Progenitor cell of endocrine pancreas (in vitro differentiated cells): ENCODE measurements at places on chromosomes 13 and 19. TPM values are rescaled to one million over a fixed set of nuclear protein-coding genes. Genes with fewer than 3 reads are reported as not detected.
A peak's percentile ranks its signal among the peaks of the same experiment; 100 is the strongest.

The KLK8 gene
- not detected in 2 replicates for total RNA-seq

The LIN37 gene
- 12.7 and 13.1 TPM in 2 replicates for total RNA-seq

The ARGLU1 gene
- total RNA-seq = 148 and 149 TPM in 2 replicates

The SERTAD1 gene
- total RNA-seq = 4.1 and 4.4 TPM in 2 replicates

The KRTDAP gene
- 1.6 and 4.8 TPM in 2 replicates for total RNA-seq

The CEACAM20 gene
- not detected in 2 replicates for total RNA-seq

DNA sequence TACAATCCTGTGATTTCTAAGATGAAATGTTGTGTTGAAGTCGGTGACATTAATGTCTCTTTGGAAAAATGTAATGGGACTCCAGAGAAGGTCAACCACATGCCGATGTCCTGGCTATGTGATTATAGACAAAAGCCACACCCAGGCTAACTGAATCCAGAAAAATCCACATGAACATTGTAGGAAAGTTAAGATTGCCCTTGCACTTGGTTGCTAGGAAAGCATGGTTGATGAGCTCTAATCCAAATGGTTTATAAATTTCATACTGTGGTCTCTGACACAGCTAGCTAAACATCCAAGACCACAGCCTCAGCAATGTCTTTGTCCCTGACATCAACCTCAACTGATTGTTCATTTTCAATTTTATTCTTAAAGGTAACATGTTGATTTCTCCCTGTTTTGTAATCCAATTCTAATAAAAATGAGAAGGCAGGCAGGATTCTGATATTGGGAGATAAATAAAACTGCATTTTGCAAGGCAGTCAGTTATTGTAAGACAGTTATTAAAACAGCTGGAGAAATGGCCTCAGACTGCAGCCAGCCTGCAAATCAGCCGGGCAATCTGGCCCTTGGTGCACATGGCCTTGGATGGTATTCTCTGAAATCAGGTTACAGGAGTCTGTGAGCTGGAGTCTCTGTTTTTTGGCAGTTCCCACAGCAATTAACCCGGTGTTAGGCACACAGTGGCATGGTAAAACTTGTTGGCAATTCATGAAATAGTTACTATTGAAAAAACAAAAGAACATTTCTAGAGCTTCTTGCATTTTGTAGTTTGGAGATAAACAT, 93.9 kb downstream of the STARD13 start:
- peaks cover 3% of the 10 kb centered on the region for H3K27me3 ChIP-seq
- DNase-seq = no peak
- H3K4me3 ChIP-seq = no peak overlapping the region
- no peaks in the 10 kb centered on the region for H3K36me3 ChIP-seq
- H3K4me1 ChIP-seq = peaks cover 25% of the 10 kb centered on the region

DNA sequence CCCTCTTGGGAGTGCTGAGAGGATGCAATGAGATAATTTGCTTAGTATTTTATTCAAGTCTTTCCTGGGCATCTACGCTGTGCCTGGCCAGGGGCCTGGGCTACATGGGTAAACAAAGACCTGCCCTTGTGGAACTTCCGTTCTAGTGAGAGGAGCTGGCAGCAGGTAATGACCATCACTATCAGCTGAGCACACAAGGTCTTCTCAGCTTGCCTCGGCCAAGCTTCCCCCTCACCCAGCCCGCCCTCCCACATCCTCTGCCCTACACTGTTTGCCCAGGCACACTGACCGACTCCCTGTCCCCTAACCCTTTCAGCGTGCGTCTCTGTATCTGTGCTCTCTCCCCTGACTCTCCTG, 8.6 kb upstream of the FKRP start:
- DNase-seq = no peak
- peaks cover 7% of the 10 kb centered on the region for H3K36me3 ChIP-seq
- no peaks in the 10 kb centered on the region for H3K27me3 ChIP-seq
- H3K4me1 ChIP-seq = peaks cover 10% of the 10 kb centered on the region
- peak overlapping the region; percentile 82 for H3K27ac ChIP-seq
- H3K4me3 ChIP-seq = no peak overlapping the region

DNA sequence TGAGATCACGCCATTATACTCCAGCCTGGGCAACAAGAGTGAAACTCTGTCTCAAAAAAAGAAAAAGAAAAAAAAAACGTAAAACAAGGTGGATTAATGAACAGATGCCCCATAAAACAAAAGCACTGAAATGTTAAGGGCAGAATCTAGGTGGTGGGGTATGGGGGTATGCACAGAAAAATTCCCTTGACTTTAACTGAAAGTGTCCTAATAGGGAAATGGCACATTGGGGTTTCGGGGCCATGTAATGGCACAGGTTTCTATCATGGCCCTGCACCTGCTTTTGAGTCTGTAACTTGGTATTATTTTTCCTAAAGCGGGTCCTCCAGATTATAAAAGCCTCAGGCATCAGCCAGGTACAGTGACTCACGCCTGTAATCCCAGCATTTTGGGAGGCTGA, 16.2 kb downstream of the NOP53 start:
- peak overlapping the region; percentile 24 for H3K27ac ChIP-seq
- no peaks in the 10 kb centered on the region for H3K27me3 ChIP-seq
- no peak overlapping the region for H3K4me3 ChIP-seq
- H3K4me1 ChIP-seq = peaks cover 4% of the 10 kb centered on the region

DNA sequence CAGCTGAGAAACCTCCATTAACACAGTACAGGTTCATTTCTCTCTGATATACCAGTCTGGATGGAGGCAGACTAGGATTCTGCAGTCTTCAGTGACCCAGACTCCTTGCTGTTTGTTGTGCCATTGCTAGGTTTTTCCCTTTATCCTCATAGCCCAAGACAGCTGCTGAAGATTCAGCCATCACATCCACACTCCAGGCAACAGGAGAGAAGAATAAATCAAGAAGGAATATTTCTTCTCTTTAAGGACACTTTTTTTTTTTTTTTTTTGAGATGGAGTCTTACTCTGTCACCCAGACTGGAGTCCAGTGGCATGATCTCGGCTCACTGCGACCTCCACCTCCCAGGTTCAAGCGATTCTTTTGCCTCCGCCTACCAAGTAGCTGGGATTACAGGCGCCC, 14.3 kb downstream of the CLPTM1 start:
- no peaks in the 10 kb centered on the region for H3K27me3 ChIP-seq
- H3K36me3 ChIP-seq = peaks cover 8% of the 10 kb centered on the region
- H3K4me3 ChIP-seq = no peak overlapping the region

GRCh38 chr13:37127691-37128241, 22.3 kb upstream of the CSNK1A1L start:
- H3K4me1 ChIP-seq = peaks cover 3% of the 10 kb centered on the region
- H3K36me3 ChIP-seq = no peaks in the 10 kb centered on the region
- no peak overlapping the region for H3K4me3 ChIP-seq
- DNase-seq = no peak
- H3K27me3 ChIP-seq = no peaks in the 10 kb centered on the region

- H3K27me3 ChIP-seq = peaks cover 7% of the 10 kb centered on the region
- H3K36me3 ChIP-seq = no peaks in the 10 kb centered on the region
- no peak overlapping the region for H3K27ac ChIP-seq
- no peak overlapping the region for H3K4me3 ChIP-seq
These were observed 22.8 kb downstream of the VSTM2B start for GRCh38 chr19:29548483-29549085.

GRCh38 chr13:34017231-34017630, 199.3 kb downstream of the RFC3 start:
- no peak overlapping the region for H3K4me3 ChIP-seq
- H3K27ac ChIP-seq = no peak overlapping the region
- no peaks in the 10 kb centered on the region for H3K4me1 ChIP-seq
- peaks cover 5% of the 10 kb centered on the region for H3K36me3 ChIP-seq

DNA sequence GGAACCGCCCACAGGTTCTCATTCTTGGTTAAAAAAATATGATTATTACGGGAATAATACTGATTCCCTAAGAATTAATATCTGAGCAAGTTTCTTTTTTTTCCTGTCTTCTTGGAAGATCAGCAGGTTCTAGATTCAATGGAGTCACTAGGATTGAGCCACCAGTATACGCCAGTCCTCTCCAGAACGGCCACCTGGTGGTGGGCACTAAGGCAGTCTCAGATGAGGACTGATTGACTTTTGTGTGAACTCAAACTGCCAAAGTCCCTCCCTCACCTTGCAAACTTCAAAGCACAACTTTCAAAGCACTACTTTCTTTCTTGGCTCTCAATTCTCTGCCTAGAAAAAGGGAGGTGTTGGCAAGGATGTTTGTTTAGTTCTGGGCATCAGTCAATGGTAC, 33.3 kb upstream of the ALOX5AP start:
- no peak for DNase-seq
- no peaks in the 10 kb centered on the region for H3K36me3 ChIP-seq
- peaks cover 20% of the 10 kb centered on the region for H3K27me3 ChIP-seq
- H3K4me3 ChIP-seq = no peak overlapping the region

DNA sequence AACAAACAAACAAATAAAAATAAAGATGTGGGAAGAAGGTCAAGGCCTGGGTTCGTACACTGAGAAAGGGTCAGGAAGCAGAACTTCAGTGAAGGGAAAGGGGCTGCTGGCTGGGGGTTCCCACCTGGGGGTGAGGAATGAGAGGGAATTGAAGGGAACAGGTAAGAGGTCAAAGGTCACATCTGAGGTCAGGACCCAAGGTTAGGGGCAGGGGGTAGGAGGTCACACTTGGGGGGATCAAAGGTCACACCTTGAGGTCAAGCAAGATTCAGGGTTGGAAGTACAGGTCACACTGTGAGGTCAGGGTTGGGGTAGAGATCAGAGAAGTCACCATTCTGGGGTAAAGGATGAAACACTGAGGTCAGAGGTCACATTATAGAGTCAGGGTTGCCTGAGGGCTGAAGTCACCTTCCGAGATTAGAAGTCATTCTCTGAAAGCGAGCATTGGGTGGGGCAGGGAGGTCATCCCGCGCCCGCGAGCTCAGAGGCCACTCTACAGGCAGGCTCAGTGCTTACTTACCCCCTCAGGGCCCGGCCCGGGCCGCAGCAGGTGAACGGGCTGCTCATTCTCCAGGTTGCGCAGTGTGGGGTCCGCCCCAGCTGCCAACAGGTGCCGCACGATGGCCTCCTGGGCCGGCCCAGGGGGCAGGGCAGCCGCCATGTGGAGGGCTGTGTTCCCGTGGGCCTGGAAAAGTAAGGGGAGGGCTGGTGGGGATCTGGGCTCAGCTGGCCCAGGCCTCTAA, 10.8 kb downstream of the NFKBID start:
- no peak for DNase-seq
- no peak overlapping the region for H3K4me3 ChIP-seq
- H3K36me3 ChIP-seq = peaks cover 19% of the 10 kb centered on the region
- no peaks in the 10 kb centered on the region for H3K27me3 ChIP-seq
- no peak overlapping the region for H3K27ac ChIP-seq
- no peaks in the 10 kb centered on the region for H3K4me1 ChIP-seq

- no peak overlapping the region for H3K4me3 ChIP-seq
- peaks cover 6% of the 10 kb centered on the region for H3K36me3 ChIP-seq
- H3K27me3 ChIP-seq = no peaks in the 10 kb centered on the region
- no peak for DNase-seq
- no peak overlapping the region for H3K27ac ChIP-seq
These were observed 26.6 kb downstream of the ZSWIM9 start for GRCh38 chr19:48196933-48197665.
